Activated T-helper 1 cell treated with Interleukin-2 at 50 U/mL for 16 hours (primary cell): ENCODE measurements at places on chromosomes 4 and X.

GRCh38 chr4:186554539-186554913, 841 bp downstream of the MTNR1A start:
- DNase-seq: no peak

GRCh38 chr4:30380404-30380998, 339.7 kb upstream of the PCDH7 start:
- no peak for DNase-seq

DNA sequence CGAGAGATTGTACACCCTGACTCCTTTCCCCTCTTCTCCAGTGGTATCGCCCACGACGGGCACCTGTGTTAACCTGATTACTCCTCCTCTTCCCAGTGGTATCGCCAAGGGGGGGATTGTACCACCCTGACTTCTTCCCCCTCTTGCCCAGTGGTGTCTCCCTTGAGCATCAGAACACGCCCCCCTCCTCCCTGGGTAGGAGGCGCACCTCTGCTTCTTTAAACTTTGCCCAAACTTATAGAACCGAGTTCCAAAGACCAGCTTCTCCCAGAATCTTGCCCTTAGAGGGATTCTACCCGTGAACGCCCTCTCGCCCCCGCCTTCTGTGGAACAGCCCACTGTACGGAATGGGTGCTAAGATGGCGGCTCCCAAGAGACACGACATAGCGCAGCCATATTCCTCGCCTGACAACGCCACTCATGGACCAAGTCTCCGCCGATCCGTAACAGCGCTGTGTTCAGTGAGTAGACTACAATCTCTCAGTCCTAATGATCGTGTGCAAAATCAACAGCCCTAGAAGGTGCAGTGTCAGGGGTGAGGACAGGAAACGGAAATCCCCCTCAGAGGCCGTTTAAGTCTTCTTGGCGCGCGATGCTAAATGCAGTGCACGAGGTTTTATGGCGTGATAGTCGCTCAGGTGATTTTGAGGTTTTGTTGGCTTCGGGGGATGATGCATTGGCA, 4.2 kb upstream of the ZNF157 start:
- DNase-seq: peak; percentile 49

DNA sequence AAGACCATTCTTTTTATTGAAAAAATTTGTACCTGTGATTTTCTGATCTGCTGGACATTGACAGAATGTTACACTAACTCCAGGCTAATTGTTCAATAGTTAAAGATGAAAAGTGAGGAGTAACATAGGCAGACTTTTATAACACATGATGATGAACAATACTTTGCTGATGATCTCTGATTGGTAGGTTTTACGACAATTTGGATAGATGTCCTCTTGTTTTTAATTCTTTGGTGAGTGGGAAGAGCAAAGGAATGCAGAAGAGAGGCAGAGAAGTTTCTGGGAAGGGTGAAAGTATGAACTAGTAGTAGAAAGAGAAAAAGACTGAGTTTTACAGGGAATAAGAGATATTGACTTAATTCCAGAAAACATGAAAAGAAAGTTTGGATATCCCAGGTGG, 267.3 kb upstream of the HAND2 start:
- no peak for DNase-seq

DNA sequence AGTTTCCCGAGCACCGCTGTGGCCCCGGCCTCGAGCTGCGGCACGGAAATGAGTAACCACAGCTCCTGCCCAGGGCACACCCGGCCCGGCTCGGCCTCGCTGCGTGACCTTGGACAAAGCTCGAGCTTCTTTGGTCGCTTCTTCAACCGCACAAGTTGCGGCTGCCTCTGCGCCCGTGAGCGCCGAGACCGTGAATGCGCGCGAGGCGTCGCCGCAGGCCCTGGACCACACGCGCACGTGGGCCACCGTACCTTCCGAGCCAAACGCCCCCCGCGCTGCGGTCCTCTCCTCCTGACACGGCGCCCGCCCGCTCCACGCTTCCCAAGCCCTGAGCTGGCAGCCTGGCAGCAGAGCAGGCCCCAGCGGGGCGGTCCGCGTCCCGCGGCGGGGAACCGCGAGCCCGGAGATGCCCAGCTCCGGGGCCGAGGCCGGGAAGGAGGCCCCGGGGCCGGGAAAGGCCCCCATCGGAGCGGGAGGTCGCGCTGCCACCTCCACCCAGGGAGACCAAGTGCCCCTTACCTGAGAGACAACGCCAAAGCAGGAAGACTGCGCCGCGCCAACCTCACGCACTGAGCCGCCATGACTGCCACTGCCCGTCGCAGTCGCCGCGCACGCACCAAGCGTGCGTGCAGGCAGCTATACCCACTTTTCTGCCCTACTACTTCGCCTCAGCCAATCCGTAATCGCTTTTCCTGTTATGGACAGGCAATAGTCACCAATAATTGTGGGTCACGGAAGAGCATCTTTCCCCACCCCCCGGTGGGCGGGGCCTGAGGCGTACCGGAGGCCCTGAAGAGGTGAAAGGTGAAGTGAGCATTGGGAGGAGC, at the start of gene GRPEL1:
Gene GRPEL1 (minus strand): TSS at position 613 of the 827 bp plus-strand sequence. CDS start 32 bp downstream, at position 581.
- DNase-seq: peak; percentile 100

GRCh38 chr4:185640811-185641675, 105.7 kb upstream of the PDLIM3 start:
- no peak for DNase-seq

GRCh38 chrX:1106478-1107210, 105.8 kb downstream of the CRLF2 start:
- DNase-seq: no peak

- no peak for DNase-seq
These were observed 104.5 kb downstream of the AMELX start for GRCh38 chrX:11397680-11398079.
